ENCODE measurements at places on chromosomes 2 and 18. TPM values are rescaled to one million over a fixed set of nuclear protein-coding genes. Genes with fewer than 3 reads are reported as not detected.

QPCT gene
- total RNA-seq = 0.77 TPM

GRB14 gene
- total RNA-seq = 27.8 TPM

REG3A gene
- not detected for total RNA-seq

SOX11 gene
- 0.10 TPM for total RNA-seq

SERPINB5 gene
- not detected for total RNA-seq

LYPD6B gene
- total RNA-seq = not detected

KYNU gene
- total RNA-seq = 1.4 TPM

KANSL1L gene
- 17.4 TPM for total RNA-seq

IL1RL2 gene
- not detected for total RNA-seq

UGT1A6 gene
- not detected for total RNA-seq

LHCGR gene
- 0.10 TPM for total RNA-seq

POTEI gene
- total RNA-seq = not detected

GRCh38 chr2:2765839-2766495, 434.9 kb upstream of the MYT1L start:
- DNase-seq = no peak

DNA sequence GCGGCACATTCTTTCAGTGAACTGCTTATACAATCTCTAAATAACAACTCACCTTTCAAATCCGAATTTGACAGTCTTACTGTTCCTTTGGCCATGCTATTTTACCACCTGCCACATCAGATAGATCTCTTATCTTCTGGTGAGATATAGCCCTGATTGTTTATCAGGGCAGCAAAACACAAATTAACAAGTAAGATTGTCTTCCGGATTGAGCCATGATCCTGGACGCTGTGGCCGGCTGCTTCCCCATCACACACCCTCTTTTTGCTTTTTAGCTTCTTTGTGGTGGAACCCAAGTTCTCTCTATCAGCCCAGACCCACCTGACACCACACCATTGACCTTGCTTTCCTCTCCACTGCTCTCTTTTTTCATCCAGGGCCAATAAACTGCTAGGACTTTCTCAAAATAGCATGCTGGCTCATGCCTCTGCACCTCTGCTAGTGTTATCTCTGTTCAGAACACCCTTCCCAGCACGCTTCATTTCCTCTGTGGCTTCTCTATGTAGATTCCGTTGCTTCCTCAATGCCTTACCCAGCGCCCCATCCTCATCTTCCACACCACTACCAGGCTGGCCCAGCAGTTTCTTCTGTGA, 111.8 kb upstream of the CNTNAP5 start:
- no peak for DNase-seq

GRCh38 chr2:29456429-29456828, 341.2 kb downstream of the CLIP4 start:
- no peak for DNase-seq

DNA sequence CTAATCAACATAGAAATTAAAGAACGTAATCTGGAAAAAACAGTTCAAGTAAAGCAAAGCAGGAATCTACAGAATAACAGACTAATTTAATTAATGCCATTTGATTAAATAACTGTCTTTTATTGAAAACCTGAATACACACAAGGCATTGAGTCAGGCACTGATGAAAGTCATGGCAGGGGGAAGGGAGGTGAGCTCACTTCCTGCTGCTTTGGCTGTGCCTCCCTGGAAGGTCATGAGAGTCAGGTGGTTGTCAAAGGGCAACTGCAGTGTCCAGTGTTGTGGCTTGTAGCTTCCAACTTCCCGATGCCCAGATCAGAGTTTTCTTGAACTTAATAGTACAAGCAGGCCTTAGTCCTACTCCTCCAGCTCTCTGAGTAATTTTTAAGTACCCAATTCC, 180.9 kb downstream of the PID1 start:
- DNase-seq = no peak

DNA sequence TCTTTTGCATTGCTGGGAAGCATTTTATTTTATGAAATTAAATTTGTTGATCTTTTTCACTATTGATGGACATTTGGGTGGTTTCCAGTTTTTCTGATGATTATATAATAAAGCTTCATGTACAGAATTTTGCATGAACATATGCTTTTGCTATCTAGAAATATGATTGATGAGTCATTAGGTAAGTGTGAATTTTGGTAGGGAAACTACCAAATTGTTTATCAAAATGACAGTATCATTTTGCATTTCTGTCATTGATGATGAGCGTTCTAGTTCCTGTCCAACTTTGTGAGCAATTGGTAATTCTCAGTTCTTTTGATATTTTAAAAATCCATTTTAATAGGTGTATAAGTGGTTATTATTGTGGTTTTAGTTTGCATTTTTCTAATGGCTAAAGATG, 67.7 kb downstream of the TAF4B start:
- no peak for DNase-seq

- peak; percentile 30 for DNase-seq
These were observed 61.0 kb downstream of the AQP4 start for GRCh38 chr18:26804519-26804918.

- no peak for DNase-seq
These were observed 11.9 kb upstream of the ASPRV1 start for GRCh38 chr2:69973335-69973735.

GRCh38 chr2:5690718-5691220, 1.4 kb upstream of the SOX11 start:
- DNase-seq = no peak

GRCh38 chr18:30811580-30811979, 231.0 kb downstream of the DSC3 start:
- no peak for DNase-seq

- DNase-seq = no peak
These were observed 96.8 kb downstream of the PTPN4 start for GRCh38 chr2:119856469-119856901.

- no peak for DNase-seq
These were observed 3.7 kb downstream of the BCL2 start for GRCh38 chr18:63315876-63316275.

- no peak for DNase-seq
These were observed 89.8 kb downstream of the STPG4 start for GRCh38 chr2:47065343-47065742.

DNA sequence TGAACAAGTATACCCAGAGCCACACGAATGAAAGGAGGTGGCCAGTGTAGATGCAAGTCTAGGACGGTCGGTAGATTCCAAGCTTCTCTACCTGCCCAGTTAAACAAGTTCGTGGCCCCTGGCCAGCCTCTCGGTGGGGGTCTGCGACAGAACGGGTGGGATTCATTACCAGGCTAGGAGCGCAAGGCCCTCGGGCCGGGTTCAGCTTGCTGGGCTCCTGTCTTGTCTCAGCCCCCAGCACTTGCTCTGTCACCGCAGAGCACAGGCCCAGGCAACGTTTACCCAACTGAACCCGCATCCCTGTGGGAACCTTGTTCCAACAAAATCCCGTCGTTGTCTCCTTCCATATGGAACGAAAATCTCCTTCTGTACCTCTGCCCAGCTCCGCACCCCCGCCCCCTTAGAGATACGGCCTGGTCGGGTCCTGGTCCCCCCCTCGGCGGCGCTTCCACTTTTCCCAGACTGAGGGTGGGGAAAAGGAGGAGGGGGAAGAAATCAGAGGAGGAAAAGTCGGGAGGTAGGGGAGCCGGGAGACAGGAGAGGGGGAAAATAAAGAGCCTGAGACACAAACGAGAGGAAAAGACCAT, 1.9 kb upstream of the EMX1 start:
- no peak for DNase-seq

DNA sequence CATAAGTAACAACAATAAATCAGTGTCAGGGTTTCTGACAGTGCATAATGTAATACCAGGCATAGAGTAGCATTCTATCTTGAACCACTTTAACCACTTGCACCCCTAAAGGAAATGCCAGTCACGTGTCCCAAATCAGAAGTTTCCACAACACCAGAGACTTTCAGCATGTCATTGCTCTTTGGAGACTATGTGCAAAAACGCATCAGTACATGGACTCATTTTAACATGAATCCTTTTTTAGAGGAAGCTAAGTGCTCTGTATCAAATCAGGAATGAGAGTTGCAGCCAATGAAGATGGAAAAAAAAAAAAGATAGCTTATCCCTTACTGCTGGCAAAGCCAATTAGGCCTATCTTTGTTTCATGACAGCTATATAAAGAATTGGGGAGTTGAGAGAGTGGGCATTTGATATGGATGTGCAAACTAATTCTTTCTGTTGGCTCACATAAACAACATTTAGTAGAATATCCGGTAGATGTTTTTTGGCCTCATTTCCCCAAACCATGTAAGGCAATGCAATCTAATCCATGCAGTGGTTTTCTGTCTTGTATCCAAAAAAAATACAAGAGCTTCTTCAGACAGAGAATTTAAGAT, 353.1 kb downstream of the IRS1 start:
- no peak for DNase-seq

DNA sequence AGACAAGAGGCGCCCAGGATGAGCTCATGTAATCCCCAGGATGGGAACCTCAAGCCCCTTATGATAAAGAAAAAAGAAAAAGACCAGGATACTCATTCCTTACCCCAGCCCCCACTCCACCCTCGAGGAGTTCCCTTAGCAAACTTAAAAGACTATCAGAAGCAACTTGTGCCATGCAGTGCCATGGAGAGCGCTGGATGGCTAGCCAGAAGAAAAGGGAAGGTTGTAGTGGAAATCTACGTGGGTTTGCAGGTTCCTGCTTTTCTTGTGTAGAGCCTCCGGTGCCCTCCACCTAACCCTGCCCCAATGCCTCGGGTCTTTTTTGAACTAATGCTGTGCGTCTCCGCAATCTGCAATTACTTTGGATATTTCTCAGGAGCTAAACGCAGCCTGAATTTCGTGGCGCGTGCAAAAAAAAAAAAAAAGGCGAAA, 16.2 kb upstream of the BCL11A start:
- no peak for DNase-seq

GRCh38 chr2:9879455-9880194, 36.4 kb downstream of the TAF1B start:
- DNase-seq = no peak

DNA sequence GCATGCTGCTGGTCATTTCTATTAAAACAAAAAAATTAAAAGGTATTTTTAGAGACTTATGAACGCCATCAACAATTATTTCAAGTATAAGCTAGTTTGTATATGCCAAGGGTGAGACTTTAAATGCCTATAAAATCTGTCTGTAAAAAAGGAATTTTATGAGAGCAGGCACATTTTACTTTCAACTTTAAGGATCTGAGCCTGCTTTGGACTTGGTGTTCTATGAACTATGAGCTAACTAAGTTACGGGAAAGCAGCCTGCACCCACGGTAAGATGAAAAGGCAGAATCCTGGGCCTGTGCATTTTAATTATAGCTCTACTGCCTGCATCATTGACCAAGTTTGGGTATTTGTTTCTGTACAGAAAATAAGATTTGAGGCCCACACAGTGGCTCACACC, 95.4 kb downstream of the PLEKHM3 start:
- DNase-seq = no peak

DNA sequence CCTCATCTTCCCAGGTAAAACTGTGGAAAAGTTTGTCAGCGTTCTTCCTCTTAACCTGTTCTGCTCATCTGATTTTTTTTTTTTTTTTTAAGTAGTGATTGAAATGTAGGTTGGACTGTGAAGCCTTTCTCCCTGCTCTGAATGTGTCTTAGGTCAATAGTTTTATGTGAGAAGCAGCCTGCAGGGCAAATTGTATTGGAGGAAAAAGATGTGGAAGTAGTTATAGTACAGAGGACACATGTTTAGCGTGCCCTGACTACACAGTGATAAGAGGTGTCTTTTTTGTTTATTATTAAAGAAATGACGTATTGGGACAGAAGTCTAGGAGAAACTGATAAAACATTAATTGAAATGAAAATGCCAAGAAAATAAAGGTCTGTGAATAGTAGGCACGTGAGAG, 1.5 kb downstream of the MTA3 start:
- no peak for DNase-seq

DNA sequence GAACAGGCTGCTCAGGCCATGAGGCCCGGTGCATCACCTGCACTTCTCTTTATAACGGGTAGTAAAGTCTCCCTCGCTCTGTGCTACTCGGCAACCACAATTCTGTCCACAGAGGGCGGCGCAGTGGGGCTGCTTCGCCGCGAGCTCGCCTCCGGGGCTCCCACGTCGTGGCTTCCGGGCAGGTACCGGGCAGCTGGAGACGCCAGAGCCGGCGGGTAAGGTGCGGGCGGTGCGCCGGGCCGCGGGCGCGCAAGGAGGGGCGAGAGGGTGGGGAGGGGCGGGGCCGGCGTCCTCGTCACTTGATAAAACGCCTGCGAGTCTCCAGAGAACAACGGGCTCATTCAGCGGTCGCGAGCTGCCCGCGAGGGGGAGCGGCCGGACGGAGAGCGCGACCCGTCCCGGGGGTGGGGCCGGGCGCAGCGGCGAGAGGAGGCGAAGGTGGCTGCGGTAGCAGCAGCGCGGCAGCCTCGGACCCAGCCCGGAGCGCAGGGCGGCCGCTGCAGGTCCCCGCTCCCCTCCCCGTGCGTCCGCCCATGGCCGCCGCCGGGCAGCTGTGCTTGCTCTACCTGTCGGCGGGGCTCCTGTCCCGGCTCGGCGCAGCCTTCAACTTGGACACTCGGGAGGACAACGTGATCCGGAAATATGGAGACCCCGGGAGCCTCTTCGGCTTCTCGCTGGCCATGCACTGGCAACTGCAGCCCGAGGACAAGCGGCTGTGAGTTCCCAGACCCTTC, at the start of gene ITGA6:
Gene ITGA6, plus strand, starts transcription at position 331 of the 734 bp plus-strand sequence.
- DNase-seq = peak; percentile 86

DNA sequence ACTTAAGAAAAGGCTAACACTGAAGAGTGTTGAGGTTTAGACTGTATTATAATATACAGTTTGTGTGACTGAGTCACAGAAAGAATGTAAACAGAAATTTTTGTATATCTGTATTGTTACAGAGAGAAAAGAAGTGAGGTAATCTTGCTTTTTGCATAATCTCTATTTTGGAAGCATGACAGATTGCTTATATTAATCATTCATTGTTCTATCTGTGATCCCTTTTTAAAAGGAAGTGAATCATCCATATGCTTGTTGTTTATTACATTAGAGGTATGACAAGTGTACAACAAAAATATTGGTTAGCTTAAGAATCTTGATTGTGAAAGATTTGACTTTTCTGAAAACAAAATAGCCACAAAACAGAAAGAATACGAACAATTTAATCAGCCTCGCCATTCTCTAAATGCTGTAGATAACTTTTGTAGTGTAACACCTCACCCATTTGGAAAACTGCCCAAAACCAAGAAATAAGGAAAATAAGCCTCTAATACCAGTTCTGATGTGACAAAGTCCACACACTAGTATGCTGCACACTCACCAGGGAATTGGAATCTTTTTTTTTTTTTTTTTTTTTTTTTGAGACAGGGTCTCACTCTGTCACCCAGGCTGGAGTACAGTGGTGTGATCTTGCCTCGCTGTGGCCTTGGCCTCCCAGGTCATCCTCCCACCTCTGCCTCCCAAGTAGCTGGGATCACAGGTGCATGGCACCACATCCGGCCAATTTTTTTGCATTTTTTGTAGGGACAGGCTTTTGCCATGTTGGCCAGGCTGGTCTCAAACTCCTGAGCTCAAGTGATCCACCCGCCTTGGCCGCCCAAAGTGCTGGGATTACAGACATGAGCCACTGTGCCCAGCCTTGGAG, 91.5 kb upstream of the LPIN2 start:
- no peak for DNase-seq

GRCh38 chr2:191853843-191854242, 7.0 kb upstream of the CAVIN2 start:
- no peak for DNase-seq

DNA sequence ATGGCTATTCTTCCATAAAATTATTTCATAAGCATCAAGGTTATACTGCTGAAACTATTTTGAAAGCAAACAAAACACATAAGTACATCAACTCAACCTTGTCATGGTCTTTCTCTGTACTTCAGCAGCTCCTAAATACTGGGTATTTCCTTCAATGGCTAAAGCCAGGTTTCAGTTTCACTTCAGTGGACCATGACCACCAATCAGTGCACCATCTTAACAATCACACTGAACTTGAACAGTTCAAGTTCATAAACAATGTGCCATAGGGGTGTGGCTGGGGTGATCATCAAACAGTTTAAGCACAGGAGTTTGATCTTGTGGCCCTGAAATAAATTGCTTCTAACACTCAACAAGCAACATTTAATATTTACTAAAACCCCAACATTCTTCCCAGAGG, 124.1 kb upstream of the FIGN start:
- DNase-seq = no peak

Data from left ventricle myocardium superior (tissue), 1 donor.